ENCODE measurements at places on chromosomes 13 and 19.

DNA sequence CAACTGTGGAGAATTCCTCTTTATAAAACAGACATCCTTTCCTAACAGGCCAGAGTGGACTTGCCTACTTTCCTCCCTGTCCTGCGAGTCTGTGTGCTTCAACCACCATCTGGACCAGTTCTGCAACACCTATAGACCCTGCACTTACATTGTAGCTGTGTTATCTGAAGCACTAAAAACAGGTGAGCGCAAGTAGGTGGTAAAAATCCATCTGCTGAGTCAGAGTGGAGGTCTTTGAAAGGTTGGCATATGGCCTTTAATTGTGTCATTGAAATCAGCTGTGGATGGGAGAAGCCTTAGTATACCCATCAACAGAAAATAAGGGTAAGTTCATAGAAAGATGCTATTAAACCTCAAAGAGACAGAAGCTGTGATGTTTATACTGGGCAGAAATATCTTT lies 7.6 kb upstream of the NALCN start:
- no peak for DNase-seq

- no peak for DNase-seq
Observed at GRCh38 chr19:13024951-13025697, 29.8 kb downstream of the NFIX start.

GRCh38 chr19:49866933-49867782 lies at the start of gene PNKP:
PNKP (minus strand) TSS chr19:49867576; CDS start chr19:49867204, 372 bp downstream.
- peak; percentile 90 for DNase-seq

- DNase-seq: no peak
Observed at GRCh38 chr13:51562011-51562671, 22.1 kb upstream of the WDFY2 start.

- DNase-seq: no peak
Observed at GRCh38 chr13:114112826-114113322, 19.5 kb downstream of the RASA3 start.

- peak; percentile 9 for DNase-seq
Observed at GRCh38 chr13:82803341-82803740, 1078.9 kb downstream of the SLITRK1 start.

DNA sequence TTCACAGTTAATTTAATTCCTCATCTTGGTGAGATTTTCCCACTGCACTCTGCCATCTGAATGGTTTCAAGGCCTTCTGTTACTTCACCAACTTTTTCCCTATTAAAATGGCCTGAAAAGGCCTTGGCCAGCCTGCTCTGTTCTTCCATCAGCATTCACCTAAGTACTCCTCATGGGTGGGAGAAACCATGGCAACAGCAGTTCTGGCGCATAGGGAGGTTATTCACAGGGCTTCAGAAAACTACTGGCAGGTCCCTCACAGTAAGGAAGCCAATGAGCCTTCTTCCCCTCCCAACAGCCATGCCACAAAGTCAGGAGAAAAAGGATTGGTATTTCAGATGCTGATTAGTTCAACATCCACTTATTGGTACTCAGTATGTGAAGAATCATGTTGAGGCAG lies 17.2 kb upstream of the GJB2 start:
- no peak for DNase-seq

DNA sequence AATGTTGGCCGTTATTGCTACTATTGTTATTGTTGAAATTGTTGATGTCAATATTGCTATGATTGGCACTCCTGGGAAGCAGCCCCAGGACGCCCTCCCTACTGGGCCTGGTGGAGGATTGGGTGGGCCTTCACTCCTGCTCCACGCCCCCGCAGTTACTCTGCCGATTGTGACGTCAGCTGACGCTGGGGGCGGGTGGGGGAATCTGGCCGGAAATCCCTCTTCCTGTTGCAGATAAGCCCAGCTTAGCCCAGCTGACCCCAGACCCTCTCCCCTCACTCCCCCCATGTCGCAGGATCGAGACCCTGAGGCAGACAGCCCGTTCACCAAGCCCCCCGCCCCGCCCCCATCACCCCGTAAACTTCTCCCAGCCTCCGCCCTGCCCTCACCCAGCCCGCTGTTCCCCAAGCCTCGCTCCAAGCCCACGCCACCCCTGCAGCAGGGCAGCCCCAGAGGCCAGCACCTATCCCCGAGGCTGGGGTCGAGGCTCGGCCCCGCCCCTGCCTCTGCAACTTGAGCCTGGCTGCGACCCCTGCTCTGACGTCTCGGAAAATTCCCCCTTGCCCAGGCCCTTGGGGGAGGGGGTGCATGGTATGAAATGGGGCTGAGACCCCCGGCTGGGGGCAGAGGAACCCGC lies at the start of gene ETV2:
Gene ETV2, plus strand, starts transcription at position 231 of the 637 bp plus-strand sequence. CDS start 716 bp downstream, outside the sequence.
- DNase-seq: no peak

GRCh38 chr13:99659226-99659625 lies 158.0 kb downstream of the TM9SF2 start:
- DNase-seq: no peak

- DNase-seq: peak; percentile 76
Observed at GRCh38 chr19:38685666-38686529, 38.4 kb downstream of the ACTN4 start.

- DNase-seq: no peak
Observed at GRCh38 chr13:77374786-77375185, 47.9 kb upstream of the MYCBP2 start.

DNA sequence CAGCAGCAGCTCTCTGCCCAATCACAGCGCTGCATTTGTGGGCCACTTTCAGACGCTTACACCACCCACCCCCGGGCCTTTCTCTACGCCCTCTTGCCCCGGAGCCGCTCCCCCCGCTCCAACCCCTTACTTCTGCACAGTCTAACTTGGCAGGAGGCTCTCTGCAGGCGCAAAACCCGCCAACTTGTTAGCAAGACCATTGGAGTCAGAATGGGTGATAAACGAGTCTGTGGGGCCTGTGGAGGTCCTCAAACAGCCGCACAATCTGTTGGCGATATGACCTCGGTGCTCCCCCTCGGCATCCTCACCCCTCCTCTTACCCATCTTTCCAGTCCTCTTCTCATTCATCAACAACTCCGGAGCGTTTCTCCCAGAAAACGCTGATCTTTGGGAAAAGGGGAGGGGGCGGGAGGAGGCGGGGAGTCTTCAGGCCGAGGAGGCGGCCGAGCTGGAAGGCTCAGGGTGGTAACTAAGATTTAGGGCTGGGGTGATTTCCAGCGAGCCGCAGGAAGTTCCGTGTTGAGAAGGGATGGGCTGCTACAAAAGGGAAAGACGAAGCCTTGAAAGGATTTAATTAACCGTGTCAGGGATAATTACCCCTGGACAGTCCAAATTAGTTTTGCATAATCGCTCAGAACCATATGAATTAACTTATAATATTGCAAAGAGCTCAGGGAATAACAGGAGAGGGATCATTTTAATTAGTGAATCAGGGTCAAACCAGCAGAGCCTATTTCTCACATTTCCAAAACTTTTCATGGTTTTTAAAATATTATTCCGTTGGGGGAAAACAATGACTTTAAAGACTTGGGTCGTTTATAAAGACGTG lies 4.1 kb downstream of the SOX21 start:
- no peak for DNase-seq

DNA sequence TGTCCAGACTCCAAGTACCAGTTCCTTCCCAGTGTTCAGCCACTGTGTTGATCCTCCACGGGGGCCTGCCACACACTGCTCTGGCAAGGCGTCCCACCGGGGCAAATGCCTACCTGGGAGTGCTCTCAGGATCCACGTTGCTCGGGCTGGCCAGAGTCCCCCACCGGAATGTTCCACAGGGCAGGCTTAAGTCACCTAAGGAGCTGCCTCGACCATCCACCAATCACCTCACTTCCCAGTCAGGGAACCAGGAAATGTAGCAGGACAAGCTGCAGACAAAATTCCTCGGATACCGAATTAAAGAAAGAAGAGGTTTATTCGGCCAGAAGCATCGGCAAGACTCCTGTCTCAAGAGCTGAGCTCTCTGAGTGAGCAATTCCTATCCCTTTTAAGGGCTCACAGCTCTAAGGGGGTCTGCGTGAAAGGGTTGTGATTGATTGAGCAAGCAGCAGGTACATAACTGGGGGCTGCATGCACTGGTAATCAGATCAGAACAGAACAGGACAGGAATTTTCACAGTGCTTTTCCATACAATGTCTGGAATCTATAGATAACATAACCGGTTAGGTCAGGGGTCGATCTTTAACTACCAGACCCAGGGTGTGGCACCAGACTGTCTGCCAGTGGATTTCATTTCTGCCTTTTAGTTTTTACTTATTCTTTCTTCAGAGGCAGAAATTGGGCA lies 56.9 kb upstream of the EDNRB start:
- DNase-seq: no peak

- DNase-seq: no peak
Observed at GRCh38 chr13:112103260-112103838, 36.4 kb downstream of the SOX1 start.

- peak; percentile 45 for DNase-seq
Observed at GRCh38 chr19:18785179-18786124, 5.7 kb downstream of the COMP start.

DNA sequence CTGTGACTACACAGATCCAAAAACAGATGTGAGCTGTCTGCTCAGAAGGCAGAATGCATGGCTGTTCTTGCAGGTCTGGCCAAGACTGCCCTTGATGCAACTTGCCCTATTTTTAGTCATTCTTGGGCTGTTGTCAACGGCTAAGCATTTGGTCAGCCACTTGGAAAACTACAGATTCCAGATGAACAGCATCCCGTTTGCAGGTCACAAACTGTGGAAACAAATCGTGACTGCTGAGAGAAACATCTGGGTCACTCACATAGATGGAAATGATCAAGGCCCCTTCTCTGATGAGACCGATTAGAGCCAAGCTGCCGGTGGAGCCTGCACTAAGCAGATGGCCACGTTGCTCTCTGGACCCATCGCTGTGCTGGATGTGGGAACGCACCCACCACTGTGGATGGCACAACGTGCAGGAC lies 15.4 kb upstream of the METTL21C start:
- no peak for DNase-seq

DNA sequence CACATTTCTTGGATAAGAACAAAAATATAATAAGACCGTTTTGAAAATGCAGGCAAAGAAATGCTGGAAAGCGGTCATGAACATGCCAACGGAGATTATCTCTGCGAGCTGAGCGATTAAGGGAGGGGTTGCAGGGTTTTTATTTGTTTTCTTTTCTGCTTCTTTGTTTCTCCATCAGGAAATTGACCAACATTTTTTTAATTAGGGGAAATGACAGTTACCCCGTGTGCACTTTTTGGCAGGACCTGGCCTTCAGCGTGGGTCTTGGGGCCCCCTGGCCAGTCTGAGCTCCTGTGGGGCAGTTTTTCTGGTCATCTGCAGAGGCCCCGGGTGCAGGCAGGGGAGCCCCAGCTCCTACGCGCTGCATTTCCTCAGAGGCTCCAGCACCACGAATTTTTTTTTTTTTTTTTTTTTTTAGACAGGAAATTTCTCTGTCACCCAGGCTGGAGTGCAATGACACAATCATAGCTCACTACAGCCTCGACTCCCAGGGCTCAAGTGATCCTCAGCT lies 31.3 kb upstream of the HOMER3 start:
- no peak for DNase-seq

DNA sequence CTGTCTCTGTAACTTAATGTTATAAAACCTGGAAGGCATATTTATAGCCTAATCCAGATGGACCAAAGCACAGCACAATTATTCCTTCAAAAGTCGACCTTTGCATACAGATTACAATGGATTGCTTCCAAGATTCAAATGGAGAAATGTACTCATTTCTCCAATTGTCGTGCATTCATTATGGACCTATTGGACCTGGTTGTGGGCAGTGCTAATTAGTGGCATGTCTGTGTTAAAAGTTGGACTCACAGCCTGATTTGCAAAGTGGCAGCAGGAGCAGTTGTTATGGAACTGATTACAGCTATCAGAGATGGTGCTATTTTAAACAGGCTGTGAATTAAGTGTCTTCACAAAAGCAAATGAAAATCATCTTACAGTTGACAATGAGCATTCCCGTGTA lies 1529.3 kb upstream of the SLC10A2 start:
- DNase-seq: no peak

- peak; percentile 100 for DNase-seq
Observed at GRCh38 chr13:113187263-113187669, 21.2 kb downstream of the PCID2 start.

DNA sequence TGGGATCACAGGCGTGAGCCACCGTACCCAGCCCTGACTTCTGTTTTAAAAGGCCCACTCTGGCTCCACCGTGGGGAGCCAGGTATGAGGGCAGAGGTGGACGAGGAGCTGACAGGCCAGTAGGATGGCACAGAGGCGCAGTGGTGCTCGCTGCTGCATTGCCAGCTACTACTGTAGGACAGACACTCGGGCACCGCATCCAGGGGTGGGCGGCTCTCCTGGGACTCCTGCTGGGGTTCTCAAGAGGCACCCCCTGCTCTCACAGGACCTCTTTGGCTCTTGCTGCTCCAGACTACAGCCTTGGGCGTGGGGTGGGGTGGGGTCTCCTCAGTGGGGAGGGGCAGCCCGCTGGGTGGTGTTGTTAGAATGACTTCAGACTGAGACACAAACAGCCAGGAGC lies 53.4 kb downstream of the LATS2 start:
- DNase-seq: no peak

DNA sequence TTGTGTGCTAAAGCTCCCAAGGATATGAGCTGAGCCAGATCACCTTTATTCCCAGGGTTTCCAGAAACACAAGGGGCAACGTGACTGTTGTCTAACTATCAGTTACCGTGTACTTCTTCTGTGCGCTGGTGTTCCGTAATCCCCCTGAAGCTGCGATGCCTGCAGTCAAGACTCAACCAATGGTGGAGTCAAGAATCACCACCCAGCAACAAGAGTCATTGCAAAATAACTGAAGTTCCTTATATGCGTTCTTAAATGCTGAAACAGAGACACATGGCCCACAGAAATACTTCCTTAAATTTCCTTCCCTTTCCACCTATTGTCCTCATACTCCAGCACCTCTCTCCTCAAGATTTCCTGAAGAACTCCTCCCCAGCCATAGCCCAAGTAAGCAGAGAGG lies 200.2 kb downstream of the KATNAL1 start:
- DNase-seq: no peak

DNA sequence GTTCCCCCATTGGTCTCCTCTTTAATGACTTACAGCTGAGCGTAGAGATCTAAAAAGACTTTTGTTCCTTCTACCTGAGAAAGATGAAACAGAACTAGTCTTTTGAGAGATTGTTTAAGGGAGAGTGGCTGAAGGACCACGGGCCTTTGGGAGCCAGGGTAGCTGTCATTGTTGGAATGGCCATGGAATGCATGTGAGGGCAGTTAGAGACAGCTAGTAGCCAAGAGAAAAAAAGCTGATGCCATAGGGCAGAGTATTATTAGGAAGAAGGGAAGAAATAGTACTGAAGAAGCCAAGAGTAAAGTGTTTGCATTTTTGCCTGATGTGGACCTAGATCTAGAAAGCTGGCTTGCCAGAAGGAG lies 5.6 kb downstream of the ZNF507 start:
- DNase-seq: no peak

GRCh38 chr19:7159105-7159933 lies 89.8 kb downstream of the ZNF557 start:
- DNase-seq: peak; percentile 87
